ENCODE measurements at places on chromosomes 11 and 22. TPM values are rescaled to one million over a fixed set of nuclear protein-coding genes. Genes with fewer than 3 reads are reported as not detected.

DNA sequence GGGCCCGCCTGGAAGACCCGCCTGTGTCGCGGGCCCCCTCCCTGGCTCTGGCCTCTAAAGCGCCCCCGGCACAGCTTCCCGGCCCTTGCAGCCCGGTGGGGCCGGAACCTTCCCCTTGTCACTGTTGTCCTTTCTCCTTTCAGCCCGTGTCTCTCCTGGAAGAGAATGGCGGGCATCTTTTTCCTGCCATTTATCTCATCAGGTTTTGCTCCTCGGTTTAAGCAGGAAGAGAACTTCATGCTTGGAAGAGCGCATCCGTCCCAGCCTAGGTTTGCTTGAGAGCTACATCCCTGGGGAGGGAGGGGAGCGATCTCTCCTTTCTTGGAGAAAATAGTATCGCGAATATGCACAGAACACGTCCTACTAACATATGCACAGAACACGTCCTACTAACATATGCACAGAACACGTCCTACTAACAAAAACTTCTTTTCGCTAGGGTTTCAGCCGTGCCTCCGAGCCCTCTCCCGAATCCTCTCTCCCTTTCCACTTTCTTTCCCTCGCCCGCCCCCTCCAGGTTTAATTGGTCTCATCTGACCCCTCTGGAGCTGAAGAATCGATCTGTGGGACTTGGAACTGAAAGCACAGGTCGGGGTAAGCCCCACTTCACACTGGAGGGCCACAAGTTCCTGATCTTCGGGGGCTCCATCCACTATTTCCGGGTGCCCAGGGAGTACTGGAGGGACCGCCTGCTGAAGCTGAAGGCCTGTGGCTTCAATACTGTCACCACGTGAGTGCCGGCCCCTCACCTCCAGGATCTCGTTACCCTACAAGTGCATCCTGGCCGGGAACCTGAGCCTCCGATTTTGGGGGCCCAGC, 1.2 kb downstream of the GLB1L3 start:
- peak; percentile 34 for DNase-seq

DNA sequence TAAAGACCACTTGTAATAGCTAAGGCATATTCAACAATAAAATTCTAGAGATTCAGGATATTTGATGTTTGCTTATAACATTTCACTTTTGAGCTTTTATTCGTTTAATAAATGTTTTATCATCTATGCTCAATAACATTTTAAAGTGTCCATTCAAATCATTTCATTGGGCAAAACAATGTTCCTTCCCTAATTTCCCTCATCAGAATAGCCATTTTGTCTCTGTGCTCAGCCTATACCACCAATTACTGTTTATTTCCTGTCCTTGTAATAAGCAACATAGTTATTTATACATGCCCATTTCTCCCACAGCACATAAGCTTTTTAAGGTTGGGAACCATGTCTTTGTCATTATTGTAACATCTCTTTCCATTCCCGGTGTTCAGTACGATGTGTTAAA, 1.3 kb upstream of the SC5D start:
- no peak for DNase-seq

DNA sequence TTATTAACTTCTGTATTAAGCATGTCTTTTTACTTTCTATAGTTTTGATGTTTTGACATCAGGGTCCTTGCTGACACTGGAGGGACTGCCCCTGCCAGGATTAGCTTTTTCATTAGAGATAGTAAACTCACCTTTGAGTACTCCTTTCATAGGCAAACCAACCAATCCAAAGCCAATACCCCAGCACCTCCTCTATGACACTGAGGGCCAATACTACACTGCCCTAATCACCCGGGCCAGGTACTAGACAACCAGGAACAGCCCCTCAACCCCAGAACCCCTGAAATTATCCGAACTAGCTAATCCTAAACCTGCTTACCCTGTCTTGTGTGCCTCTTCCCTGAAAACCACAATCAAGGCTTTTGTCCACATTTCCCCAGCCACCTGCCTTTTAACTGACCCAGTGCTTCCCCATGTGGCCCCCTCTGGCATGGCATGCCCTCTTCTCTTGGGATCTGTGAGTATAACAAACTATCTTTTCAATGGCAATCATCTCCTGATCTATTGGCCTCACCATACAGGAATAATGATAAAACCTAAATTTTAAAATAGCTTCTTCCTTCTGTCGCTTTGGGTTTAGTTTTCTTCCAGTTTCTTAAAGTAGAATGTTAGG, 31.2 kb downstream of the RAB6A start:
- no peak for DNase-seq

- no peak for DNase-seq
These were observed 717.0 kb upstream of the CCDC179 start for GRCh38 chr11:23577296-23577695.

GRCh38 chr11:113401718-113402117, 14.1 kb downstream of the ANKK1 start:
- peak; percentile 53 for DNase-seq

Gene MYO7A
- total RNA-seq, result 38.5 TPM

DNA sequence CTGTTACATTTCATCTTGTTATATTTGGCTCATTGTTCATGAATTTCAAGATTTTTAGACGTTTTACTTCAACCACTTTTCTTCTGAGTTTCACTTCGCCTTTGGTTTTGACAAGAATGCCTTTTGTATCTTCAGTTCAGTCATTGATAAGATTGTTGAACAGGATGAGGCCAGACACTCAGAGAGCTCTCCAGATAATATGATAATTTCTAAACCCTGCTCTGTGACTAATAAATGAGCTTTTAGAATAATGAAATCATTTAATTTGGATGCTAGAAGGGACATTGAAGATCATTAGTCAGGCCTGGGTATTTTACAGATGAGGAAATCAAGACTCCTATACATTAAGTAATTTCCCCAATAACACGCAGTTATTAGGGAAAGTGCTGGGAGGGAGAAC, 37.2 kb upstream of the GRAMD1B start:
- DNase-seq, result no peak

DNA sequence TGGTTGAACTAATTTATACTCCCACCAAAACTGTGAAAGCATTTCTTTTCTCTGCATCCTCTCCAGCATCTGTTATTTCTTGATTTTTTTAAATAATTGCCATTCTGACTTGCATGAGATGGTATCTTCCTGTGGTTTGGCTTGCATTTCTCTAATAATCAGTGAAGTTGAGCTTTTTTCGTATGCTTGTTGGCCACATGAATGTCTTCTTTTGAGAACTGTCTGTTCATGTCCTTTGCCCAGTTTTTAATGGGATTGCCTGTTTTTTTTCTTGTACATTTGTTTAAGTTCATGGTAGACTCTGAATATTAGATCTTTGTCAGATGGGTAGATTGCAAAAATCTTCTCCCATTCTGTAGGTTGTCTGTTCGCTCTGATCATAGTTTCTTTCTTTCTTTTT, 46.1 kb downstream of the MS4A13 start:
- no peak for DNase-seq

- DNase-seq, result no peak
These were observed 72.5 kb upstream of the SHANK2 start for GRCh38 chr11:71324788-71325417.

GRCh38 chr22:50696799-50697561, 24.4 kb downstream of the SHANK3 start:
- DNase-seq, result no peak

GRCh38 chr11:15988693-15989231, 367.6 kb downstream of the SOX6 start:
- no peak for DNase-seq

GRCh38 chr11:125995313-125995712, 49.5 kb downstream of the VSIG10L2 start:
- DNase-seq, result no peak

DNA sequence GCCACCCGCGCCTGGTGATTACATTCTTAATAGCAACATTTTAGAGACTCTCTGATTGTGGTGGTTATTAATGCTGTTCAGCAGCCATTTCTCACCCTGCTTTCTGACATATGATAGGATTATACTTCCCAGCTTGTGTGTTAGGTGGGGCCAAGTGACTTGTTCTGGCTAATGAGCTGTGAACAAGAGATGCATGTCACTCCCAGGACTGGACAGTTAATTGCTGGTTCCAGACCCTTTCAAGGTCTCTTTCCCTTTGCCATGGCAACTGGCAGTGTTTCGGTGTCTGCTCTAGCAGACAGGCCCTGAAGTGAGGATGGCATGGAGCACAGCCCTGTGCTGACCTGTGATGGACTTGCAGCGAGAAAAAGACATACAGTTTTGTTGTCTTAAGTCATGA, 8.9 kb upstream of the PTPRJ start:
- DNase-seq, result no peak

Gene CALCA
- 0.73 TPM for total RNA-seq

DNA sequence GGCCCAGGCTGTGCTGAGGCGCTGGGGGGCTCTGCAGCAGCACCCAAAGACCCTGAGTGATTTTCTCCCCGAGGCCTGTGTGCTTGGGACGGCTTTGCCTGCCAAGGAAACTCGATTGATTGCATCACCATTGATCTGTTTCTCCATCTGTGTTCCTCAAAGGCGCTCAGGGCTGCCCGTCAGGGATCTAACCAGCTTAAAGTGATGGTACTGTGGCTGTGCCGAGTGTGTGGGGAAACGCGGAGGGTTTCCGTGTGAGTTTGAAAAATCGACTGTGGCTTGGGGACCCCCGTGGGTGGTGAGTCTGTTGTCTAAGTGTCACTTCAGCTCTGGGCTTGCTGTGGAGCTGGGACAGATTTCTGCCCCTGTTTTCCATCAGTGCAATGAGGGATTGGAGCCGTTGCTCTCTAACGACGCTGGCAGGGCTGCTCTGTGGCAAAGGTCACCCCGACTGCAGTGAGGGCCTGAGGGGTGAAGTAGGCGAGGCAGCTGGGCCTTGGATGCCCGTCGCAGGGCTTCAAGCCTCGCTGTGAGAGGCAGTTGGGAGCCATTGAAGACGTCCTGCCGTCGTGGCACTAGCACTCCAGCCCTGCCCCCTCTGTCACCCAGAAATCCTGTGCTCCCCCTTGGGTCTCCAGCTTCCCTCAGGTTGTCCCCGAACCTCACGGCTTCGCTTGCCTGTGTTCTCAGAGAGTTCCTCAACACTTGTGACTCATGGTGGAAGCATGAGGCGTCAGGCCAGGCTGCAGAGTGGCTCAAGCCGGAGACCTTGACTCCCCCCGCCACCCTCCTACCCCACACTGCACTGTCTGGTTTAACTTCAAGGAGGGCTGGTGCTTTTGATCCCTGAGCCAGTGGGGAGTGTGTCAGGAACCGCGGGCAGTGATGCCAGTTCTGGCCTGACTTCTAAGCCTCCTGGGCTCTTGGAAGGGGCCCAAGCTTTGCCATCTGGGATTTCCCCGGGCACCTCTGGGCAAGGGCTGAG, 21.8 kb downstream of the CACNA1I start:
- no peak for DNase-seq

GRCh38 chr11:61954851-61955421, 4.8 kb downstream of the BEST1 start:
- peak; percentile 57 for DNase-seq

DNA sequence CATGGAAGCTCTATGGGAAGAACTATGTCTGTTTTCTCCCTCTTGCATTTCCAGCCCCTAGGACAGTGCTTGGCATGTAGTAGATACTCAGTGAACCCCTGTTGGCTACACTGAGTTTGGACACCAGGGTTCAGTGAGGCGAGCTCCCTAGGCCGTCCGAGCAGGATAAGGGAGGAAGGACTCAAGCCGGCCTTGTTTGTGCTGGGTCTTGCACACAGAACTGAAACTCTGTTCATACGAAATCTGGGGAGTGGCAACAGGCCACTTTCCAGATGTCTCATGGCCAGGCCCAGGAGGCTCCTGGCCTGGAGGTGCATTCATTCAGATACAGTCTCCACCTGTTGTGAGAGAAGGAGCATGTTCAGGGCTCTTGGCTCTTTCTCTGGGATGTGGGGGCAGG, 23.6 kb upstream of the LMO1 start:
- peak; percentile 23 for DNase-seq

DNA sequence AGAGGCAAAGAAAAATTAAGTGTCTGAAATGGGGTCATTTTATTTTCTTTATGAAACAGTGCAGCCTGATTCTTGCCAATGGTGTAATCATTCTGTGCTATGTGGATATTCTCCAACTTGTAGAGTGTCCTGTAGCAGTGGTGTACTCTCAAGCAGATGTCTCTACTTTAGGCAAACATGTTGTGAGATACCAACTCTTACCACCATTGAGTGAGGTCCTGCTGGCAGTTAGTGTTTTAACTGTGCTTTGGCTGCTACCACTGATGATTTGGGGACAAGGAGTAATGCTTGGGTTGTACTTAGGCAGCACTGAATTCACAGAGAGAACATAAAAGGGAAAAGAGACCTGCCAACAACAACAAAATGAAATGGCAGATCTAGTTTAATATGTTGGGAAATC, 122.5 kb downstream of the APIP start:
- DNase-seq, result no peak

GRCh38 chr22:25447686-25448434, 116.6 kb upstream of the GRK3 start:
- peak; percentile 92 for DNase-seq

DNA sequence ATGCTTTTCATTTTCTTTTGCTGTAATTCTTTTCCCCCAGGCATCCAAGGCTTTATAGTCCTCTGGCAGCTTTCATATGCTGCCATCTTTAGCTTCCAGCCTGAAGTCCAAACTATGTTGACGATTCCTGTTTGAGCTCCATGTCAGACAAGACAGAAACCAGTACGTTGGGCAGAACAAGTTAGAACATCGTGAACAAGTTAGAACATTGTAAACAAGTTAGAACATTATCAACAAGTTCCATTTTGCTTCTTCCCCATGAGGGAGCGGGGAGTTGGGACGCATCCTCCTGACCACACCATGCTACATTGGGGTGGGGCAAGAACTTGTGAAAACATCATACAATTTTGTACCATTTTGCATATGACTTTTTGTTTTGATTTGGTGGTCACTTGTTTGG, 23.9 kb downstream of the GLB1L2 start:
- DNase-seq, result no peak

Gene UBASH3B
- 1.5 TPM for total RNA-seq

DNA sequence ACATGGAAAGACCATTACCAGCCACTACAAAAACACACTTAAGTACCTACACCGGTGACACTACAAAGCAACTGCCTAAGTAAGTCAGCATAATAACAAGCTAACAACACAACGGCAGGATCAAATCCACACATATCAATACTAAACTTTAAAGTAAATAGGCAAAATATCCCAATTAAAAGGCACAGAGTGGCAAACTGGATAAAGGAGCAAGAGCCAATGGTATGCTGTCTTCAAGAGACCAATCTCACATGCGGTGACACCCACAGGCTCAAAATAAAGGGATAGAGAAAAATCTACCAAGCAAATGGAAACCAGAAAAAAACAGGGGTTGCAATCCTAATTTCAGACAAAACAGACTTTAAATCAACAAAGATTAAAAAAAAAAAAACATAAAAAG, 261.5 kb upstream of the TENM4 start:
- no peak for DNase-seq

DNA sequence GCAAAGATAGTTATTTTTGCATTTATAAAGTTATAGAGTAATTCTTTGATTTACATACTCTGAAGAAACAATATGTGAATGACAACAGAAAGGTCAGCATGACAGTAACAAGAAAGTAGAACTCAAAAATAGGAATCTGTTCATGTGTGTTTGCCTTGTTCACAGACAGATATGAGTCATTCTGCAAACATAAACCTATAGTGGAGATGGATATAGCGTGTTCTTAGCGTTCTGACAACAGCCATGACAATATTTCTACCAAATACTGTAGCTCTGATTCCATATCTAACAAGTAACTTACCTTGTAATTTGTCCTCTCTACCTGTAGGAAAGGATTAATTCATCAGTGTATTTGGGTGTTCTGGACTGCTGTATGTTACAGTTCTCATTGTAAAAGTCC, 208.5 kb upstream of the MTMR2 start:
- DNase-seq, result no peak

- no peak for DNase-seq
These were observed 295.1 kb upstream of the ANO5 start for GRCh38 chr11:21897752-21898151.

GRCh38 chr11:64296830-64297698, 3.1 kb upstream of the CATSPERZ start:
- no peak for DNase-seq

- DNase-seq, result no peak
These were observed 63.1 kb downstream of the LHFPL7 start for GRCh38 chr22:24883432-24883831.

All from left lobe of liver (tissue), 2 donors.